ENCODE measurements at places on chromosomes 2 and 18.

- DNase-seq: no peak
Measured at GRCh38 chr2:229920011-229920641, 1.7 kb downstream of the TRIP12 start.

GRCh38 chr2:233287871-233288270, 19.7 kb upstream of the SAG start:
- DNase-seq: no peak

GRCh38 chr18:48766026-48766425, 184.7 kb downstream of the SMAD7 start:
- no peak for DNase-seq

DNA sequence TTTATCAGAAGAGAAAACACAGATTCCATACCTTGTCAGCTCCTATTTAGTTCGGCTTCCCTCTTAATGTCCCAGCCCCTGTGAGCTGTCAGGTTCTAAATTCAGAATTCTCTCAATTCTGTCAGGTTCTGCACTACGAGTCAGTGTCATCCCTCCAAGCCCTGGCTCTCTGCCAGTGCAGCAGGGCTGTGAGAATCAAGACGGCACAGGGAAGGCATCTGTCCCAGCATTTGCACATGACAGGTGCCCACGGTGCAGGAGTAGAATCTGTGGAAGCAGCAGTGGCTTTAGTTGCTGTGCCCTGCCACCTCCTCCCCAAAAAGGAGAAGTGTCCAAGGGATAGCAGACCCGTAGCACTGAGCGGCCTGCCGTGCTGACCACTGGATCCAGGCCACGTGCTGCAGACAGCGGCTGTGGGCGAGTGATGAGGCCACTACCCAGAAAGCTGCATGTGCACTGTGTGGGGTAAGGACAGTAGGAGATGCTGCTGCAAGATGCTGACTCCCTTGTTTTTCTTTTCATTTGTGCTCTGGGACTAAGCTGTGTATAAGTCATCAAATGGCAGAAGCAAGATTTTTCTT, 12.8 kb downstream of the RBFA start:
- DNase-seq: no peak

- no peak for DNase-seq
Measured at GRCh38 chr2:191319186-191319585, 74.0 kb downstream of the MYO1B start.

DNA sequence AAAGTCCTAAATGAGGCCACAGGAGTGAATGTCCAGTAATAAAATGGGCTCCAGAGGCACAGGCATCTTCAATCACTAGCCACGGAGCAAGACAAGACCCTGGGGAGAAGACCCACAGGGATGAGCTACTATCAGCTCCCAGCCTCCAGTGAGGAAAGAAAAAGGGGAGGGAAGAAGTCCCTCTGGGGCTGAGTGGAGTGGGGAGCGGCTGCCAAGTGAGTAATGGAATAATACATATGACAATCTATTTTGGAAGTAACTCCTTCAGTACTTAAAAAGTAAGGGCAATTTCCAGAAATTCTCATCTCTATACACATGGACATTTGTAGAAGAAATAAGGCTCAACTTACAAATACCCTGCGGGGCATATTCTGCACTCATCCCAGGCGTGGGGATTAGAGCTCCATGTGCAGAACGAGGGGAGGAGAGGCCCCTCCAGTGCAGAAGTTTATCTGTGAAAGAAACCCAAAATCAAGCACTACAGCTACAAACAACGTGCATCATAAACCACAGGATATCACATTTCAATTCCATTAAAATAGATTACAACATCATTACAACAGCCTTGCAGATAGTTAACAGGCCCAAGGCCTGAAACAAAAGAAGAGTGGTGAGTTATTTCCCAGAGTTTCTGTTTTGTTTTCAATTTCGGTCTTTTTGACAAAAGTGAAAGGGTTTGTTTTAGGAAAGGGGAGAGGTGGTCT, 84.9 kb downstream of the BCL11A start:
- no peak for DNase-seq

DNA sequence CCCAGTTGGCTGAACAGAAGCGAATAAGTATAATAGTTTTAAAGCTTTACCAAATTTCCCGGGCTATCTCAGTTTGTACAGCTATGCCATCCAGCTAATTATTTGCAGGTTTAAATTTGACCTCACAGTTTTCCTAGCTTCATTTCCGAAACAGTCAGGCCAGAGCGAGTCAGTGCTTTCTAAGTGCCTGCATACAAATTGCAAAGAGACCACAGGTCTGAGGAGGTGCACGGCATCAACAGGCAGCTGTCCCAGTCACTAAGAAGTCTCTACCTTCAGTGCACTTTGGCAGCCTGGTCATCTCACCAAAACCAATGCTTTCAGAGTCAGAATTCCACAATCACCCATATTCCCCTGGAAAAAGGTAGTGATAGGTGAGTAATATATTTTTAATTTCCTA, 51.9 kb downstream of the LAMA1 start:
- DNase-seq: no peak

DNA sequence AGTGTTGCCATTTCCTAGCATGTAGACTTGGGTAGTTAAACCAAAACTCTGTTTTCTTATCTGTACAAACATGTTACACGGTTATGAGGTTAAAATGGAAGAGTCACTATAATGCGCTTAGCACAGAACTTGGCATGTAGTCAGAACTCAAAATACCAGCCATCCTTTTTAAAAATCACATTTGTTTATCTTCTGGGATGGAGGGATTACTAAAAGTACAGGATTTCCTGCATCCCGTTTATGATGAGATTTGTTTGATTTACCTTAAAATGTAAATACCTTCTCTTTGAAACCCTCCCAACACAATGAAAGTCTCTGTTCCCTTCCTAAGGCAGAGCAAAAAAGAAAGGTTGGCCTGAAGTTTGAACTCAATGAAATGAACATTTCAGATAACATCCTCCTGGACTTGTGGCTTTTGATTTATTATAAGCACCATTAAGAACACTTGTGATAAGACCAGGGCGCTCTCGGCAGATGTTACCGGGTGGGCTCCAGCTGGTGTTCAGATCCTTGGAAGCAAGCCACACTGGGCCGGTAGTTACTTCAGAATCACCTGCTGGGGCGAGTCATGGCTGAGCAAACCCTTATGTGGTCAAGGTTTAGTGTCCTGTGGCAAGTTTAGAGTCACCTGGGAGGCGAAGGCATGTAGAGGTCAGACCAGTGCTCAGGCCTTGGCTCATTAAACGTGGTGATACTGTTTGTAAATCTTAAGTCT, 105.7 kb downstream of the MGAT5 start:
- DNase-seq: peak; percentile 66

DNA sequence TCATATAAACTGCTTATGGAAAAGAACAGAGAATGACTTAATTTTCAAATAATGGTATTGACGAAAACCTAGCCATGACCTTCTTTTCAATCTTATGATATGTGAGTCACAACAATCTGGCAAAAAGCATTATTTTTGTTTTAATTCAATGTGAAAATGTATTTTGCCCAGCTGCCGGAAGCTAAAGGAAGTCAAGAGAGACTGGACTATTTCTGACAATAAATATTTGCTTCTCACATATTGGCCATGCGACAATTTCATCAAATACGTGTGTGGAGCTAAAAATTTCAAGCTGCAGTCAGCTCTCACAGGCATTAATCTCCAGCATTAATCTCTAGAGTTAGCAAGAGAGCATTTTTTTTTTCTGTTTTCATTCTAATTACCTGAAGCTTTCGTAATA, 881.0 kb downstream of the CPS1 start:
- DNase-seq: no peak

- DNase-seq: peak; percentile 91
Measured at GRCh38 chr2:231662028-231662810, 46.1 kb upstream of the PTMA start.

- DNase-seq: no peak
Measured at GRCh38 chr2:132766573-132766972, 96.6 kb upstream of the LYPD1 start.

DNA sequence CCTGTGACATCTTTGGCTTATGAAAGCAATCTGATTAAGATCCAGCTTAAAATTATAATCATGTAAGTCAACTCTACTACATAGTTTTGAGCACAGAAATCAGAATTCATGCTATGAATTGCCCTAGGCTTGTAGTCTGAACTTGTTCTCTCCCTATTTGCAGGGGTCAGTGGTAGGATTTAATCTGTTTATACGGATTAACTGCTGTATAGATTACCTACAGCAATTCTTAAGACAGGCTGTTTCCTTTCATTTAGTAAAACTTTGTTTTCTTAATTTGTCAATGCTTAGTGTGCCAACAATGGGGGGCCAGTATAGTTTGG, 287.9 kb downstream of the PDE11A start:
- DNase-seq: no peak

GRCh38 chr2:51158251-51158650, 126.3 kb upstream of the NRXN1 start:
- peak; percentile 42 for DNase-seq

DNA sequence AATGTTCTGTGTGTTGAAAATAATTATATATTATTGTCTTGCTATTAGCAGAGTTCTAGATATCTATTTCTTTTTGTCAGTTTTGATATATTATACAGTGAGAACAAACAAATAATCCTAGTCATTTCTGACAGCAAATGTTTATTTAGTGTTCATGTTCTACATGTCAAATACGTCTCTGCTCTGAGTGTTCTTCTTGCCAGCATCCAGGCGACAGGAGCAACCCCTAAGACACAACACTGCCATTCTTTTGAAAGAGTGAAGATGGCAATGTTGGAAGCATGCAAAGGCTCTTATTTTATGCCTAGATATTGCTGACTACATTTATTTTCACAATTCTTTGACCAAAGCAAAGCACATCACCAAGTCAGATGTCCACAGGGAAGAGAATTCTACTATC, 1556.6 kb upstream of the TMEFF2 start:
- DNase-seq: no peak

GRCh38 chr2:145253492-145253891, 733.6 kb upstream of the ZEB2 start:
- DNase-seq: no peak
